Effector CD8-positive, alpha-beta T cell (primary cell): ENCODE measurements at places on chromosomes 5 and 9.

DNA sequence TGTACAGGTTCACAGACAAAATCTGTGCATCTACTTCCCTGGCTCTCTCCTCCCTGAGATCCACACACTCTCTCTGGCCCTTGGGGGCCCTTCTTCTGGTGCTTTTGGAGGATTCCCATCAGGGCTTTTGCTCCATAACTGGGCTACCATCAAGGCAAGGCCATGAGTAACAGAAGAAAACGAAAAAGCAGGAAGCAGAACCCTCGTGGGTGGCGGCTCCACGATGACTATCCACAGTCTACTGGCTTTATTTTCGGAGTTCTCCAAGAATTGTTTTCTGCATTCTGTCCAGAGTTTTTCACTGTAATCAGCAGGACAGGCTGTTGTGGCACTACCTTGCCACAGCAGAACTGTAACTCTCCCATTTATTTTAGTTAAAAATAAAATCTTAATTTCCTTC is 19.9 kb downstream of the PNPLA7 start:
- no peak for DNase-seq

GRCh38 chr9:90441814-90442213 is 200.8 kb downstream of the DIRAS2 start:
- no peak for DNase-seq

GRCh38 chr9:127838375-127839078 is 15.9 kb downstream of the ENG start:
- no peak for DNase-seq

DNA sequence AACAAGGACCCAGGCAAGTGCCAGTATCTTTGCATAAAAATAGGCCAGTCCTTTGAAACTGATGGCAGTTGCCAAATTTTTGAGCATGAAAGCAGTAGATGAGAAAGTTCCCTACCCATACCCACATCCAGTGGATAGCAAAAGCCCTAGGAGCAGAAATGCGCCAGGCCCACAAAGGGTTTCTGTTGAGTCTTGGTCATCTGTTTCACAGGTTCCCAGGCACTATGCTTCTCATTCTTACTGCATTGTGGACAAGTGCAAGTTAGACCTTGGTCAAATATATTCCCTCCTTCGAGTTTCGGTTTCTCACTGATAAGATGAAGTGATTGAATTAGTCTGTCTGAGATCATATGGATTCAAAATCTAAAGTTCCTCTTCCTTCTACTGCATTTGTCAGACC is 152.3 kb downstream of the NR3C1 start:
- no peak for DNase-seq

- no peak for DNase-seq
These were observed 6.8 kb upstream of the QRFP start for GRCh38 chr9:130903194-130904069.

DNA sequence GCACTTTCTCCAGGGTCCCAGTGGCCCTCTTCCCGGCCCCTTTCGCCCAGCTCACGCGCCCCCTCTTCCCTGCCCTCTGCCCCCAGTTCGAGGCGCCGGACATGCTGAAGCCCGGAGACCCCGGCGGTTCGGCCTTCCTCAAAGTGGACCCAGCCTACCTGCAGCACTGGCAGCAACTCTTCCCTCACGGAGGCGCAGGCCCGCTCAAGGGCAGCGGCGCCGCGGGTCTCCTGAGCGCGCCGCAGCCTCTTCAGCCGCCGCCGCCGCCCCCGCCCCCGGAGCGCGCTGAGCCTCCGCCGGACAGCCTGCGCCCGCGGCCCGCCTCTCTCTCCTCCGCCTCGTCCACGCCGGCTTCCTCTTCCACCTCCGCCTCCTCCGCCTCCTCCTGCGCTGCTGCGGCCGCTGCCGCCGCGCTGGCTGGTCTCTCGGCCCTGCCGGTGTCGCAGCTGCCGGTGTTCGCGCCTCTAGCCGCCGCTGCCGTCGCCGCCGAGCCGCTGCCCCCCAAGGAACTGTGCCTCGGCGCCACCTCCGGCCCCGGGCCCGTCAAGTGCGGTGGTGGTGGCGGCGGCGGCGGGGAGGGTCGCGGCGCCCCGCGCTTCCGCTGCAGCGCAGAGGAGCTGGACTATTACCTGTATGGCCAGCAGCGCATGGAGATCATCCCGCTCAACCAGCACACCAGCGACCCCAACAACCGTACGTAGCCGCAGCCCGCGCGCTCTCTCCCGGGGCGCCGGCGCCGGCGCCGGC is 1.0 kb downstream of the PRDM6 start:
- DNase-seq: no peak

DNA sequence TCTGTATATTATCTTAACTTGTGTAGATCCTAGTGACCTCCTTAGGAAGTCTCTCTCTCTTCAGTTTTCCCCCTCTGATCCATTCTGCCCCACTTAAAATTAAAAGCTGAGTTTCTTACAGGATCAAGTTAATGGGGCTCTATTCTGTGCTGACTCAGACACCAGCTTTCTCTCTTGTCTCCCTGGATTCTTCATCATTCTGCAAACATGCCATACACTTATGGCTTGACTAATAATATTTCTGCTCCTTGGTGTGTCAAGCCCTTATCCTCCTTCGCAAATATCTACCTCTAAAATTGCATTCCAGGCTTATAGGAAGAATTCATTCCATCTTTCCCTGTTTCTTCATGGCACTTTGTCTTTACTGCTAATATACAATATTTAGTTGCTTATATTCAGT is 18.1 kb downstream of the LRRC70 start:
- DNase-seq: no peak

DNA sequence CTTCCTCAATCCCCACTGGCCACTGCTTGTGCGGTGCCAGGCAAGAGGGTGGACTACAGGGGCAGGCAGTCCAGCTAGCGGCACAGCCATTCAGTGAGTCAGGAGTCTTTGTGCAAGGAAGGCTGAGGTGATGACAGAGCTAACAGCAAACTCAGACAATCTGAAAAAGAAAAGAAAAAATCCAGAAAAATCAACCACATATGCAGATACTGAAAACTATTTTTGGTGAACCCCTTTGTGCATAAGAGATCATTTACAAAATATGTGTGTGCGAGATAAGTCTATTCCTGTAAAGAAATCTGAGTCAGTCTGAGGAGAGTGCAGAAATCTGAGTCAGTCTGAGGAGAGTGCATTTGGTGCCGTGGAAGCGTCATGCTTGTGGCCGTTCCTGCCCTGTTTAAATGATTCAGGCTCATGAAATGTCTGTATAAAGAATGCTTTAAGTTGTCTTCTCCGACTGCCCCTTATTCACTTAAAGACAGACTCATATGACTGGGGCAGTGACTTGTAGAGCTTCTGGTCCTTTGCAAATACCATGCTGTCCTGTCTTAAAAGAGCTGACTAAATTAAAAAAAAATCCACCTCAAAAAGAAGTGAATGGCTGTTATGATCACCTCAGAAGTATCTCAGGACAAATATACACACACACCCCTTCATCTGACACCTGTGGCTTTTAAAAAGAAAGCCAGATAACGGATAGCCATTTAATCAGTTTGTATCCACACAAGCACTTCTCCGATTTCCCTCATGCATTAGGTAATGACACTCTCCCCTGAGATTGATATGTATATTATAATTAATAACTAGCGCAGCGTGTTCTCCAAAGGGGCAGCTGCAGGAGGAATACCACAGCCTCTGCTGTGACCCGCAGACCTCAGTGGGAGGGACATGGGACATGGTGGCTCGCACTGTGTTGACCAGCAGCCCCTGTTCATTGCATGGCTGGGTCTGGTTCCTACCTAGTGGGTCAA is 47.3 kb downstream of the TRIO start:
- no peak for DNase-seq

GRCh38 chr9:90855208-90855902 is 53.7 kb downstream of the SYK start:
- DNase-seq: no peak
